ENCODE measurements at places on chromosomes 6 and 20.

DNA sequence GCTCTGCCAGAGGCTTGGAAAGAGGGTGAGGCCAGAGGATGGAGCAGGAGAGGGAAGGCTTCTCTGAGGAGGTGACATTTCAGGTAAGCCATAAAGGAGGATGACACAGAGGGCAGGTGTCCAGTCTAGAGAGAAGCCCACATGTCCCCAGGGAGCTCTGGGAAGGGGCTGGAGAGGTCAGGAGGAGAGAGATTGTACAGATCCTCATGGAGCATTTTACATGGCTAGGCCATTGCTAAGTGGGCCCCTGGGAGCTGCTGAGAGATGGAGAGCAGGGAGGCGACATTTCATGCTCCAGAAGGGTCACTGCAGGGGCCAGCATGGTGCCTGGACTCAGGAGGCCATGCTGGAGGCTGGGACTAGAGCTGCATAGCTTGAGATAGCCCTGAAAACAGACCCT lies 124.5 kb downstream of the TOX2 start:
- no peak for DNase-seq

DNA sequence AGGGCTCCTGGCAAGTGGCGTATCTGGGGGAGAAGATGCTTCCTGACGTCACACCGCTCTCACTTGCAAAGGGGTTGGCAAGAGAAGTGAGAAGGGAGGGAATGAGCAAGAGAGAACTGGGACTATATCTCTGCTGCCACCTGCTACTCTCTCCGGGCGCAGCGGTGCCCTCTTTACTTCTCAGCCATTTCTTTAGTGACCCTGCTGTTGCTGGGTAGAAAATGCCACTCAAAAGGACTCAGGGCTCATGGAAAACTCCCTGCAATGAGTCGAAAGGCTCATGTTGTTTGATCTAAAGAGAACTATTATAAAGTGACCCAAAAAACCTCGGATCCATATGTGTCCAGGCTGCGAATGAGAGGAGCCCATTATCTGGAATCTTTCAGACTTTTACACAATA lies 401.8 kb downstream of the SAMD5 start:
- no peak for DNase-seq

- no peak for DNase-seq
These were observed 286.2 kb upstream of the EXOC2 start for GRCh38 chr6:978937-979685.

DNA sequence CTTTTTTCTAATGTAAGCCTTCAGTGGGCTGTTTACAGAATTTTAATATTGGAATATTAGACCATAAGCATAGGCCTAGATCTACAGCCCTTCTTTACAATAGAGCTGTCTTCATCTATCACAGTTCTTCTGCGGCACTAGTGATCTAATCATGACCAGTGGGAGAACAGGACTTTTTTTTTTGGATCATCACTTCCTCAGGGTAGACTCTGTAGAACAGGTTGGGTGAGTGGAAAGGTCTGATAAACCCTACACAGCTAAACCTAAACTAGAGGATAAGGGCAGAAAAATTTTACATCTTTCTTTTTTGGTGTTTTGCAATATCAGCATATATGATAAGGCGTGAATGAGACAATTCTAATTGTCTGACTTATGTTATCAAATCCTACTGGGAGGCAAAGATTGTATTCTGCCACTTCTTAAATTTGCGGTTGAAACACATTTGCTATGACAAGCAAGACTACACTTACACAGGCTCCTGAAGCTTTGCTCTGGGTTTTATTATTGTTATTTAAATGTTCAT lies 52.2 kb downstream of the GOPC start:
- no peak for DNase-seq

GRCh38 chr6:28232785-28233184 lies 7.7 kb downstream of the ZSCAN9 start:
- no peak for DNase-seq

GRCh38 chr20:57388953-57389694 lies 2.1 kb upstream of the RBM38 start:
- DNase-seq = peak; percentile 15

GRCh38 chr6:3714111-3714510 lies 37.4 kb downstream of the PXDC1 start:
- DNase-seq = no peak

- DNase-seq = peak; percentile 75
These were observed 56.0 kb upstream of the DDR1 start for GRCh38 chr6:30828027-30828962.

DNA sequence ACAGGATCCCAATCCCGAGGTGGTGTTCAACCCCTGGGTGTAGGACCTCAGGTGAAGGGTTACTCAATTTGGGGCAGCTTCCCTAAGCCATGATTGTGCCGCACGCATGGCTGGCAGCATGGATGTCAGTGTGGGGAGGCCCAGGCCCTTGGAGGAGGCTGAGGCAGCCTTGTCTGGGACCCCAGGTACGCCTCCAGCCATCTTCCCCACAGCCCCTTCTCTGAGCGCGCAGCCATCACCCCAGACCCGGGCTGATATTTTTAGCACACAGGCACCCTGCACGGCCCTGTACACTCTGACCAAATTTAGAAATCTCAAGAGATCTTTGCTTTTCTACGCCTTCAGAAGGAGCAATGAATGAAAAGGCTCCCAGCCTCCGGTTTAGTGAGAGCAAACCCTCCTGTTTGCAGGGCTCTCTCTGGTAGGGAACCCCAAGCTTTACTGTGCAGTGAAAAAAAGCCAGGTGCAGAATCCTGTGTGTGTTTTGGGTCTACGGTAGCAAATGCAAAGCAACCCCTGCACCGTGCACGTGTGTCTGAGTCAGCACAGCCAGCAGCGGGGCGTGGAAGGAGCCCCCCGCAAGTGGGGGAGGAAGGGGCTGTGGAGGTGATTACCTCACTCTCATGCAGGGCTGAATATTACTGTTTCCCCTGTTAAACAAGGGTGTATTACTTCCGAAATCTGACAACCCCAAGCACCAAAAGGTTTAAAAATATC lies 44.3 kb downstream of the CTCFL start:
- DNase-seq = no peak

DNA sequence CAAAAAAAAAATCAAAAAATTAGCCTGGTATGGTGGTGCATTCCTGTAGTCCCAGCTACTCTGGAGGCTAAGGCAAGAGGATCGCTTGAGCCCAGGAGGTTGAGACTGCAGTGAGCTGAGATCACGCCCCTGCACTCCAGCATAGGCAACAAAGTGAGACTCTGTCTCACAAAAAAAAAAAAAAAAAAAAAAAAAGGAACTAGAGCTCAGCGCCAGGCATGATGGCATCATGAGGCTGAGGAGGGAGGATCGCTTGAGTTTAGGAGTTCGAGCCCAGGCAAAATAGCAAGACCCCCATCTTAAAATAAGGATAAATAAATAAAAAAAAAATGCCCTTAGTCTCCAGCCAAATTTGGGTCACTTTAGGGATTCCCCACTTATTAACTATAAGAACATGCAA lies 40.4 kb upstream of the PIM1 start:
- DNase-seq = no peak
